ENCODE measurements at places on chromosomes 4 and X. TPM values are rescaled to one million over a fixed set of nuclear protein-coding genes. Genes with fewer than 3 reads are reported as not detected.

Gene IQSEC2
- not detected for total RNA-seq

Gene ZNF630
- 1.6 TPM for total RNA-seq

Gene PF4V1
- not detected for total RNA-seq

Gene UGT2A1
- total RNA-seq = not detected

Gene GLUD2
- total RNA-seq = 0.87 TPM

GRCh38 chr4:87209696-87210095 lies 10.7 kb downstream of the KLHL8 start:
- H3K4me3 ChIP-seq = peak overlapping the region; percentile 42
- peak; percentile 52 for DNase-seq
- H3K27ac ChIP-seq = peak overlapping the region; percentile 46
- H3K27me3 ChIP-seq = no peaks in the 10 kb centered on the region
- peaks cover 13% of the 10 kb centered on the region for H3K36me3 ChIP-seq
- H3K4me1 ChIP-seq = peaks cover 13% of the 10 kb centered on the region

GRCh38 chr4:41322617-41323016 lies 65.9 kb downstream of the UCHL1 start:
- no peaks in the 10 kb centered on the region for H3K4me1 ChIP-seq
- no peak for DNase-seq
- H3K4me3 ChIP-seq = no peak overlapping the region
- H3K27ac ChIP-seq = no peak overlapping the region
- H3K27me3 ChIP-seq = no peaks in the 10 kb centered on the region

DNA sequence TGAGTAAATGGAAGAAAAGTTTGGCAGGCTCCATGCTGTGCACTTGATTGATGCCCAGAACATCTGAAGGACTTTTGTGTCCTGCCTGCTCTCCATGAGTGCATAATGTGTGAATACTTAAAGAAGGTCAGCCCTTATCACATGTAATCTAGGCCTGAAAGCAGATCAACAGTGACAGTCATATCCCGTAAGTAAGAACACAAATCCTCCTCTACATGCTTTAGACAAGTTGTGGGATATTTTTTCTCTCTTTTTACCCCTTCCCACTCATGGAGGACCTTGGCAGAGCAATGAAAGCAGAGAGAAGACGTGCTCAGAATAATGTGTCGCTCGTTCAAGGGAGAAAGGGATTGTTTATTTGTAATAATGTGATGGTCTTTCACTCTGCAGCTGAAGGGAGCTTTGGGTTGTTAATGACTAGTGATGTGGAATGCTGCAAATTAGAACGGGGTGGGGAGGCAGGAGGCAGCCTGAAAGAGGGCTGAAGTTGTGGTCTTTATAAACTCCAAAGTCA lies 286.6 kb downstream of the BMPR1B start:
- no peak overlapping the region for H3K4me3 ChIP-seq
- no peaks in the 10 kb centered on the region for H3K27me3 ChIP-seq
- H3K27ac ChIP-seq = no peak overlapping the region
- DNase-seq = no peak

DNA sequence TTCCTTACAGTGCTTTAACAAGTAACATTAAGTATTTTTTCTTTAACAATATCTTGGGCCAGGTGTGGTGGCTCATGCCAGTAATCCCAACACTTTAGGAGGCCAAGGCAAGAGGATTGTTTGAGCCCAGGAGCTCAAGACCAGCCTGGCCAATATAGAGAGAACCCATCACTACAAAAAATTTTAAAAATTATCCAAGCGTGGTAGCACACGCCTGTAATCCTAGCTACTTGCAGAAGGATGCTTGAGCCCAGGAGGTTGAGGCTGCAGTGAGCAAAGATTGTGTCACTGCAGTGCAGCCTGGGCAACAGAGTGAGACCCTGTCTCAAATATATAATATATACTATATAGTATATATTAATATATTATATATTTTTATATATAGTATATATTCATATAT lies 162.2 kb downstream of the ZNF674 start:
- no peak overlapping the region for H3K4me3 ChIP-seq
- DNase-seq = no peak
- no peaks in the 10 kb centered on the region for H3K36me3 ChIP-seq
- no peak overlapping the region for H3K27ac ChIP-seq
- peaks cover 6% of the 10 kb centered on the region for H3K27me3 ChIP-seq
- no peaks in the 10 kb centered on the region for H3K4me1 ChIP-seq

DNA sequence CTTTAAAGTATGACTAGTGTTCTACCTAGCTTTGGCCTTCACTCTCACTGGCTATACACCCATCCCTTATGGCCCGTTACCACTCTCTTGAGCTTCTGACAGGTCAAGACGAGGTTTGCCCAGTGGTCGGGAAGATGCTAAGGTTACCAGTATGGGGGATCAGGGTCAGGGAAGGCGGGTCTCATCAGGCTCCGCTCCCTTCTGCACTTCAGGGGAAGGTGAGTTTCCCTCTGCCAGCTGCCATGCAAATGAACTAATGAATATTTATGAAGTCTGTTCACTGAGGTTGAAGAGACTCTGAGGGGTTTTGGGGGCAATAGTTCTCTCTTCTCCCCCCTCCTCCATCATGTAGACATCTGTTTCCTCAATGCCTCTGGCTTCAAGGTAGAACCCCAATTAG lies 6.6 kb downstream of the EFNB1 start:
- H3K4me3 ChIP-seq = no peak overlapping the region
- peaks cover 5% of the 10 kb centered on the region for H3K27me3 ChIP-seq
- H3K27ac ChIP-seq = no peak overlapping the region
- peaks cover 10% of the 10 kb centered on the region for H3K4me1 ChIP-seq
- H3K36me3 ChIP-seq = no peaks in the 10 kb centered on the region

DNA sequence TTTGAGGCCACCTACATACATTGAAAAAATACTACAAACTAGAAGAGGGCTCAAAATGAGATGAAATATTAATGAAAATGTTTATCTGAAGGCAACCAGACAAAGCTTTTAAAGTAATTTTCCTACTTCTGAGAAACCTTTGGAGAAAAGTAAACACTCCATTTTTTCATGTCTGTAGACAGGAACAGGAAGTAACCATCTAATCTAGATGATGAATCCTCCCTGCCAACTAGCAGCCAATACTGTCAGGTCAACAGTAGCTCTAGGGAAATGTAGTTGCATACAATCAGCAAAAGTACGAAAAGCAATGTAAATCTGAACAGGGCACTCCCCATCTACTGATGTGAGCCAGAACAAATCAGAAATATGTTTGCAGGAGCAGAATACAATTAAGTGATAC lies 49.0 kb downstream of the AMMECR1 start:
- H3K27me3 ChIP-seq = no peaks in the 10 kb centered on the region
- no peak overlapping the region for H3K27ac ChIP-seq
- H3K4me3 ChIP-seq = no peak overlapping the region
- peaks cover 22% of the 10 kb centered on the region for H3K4me1 ChIP-seq
- peaks cover 2% of the 10 kb centered on the region for H3K36me3 ChIP-seq

DNA sequence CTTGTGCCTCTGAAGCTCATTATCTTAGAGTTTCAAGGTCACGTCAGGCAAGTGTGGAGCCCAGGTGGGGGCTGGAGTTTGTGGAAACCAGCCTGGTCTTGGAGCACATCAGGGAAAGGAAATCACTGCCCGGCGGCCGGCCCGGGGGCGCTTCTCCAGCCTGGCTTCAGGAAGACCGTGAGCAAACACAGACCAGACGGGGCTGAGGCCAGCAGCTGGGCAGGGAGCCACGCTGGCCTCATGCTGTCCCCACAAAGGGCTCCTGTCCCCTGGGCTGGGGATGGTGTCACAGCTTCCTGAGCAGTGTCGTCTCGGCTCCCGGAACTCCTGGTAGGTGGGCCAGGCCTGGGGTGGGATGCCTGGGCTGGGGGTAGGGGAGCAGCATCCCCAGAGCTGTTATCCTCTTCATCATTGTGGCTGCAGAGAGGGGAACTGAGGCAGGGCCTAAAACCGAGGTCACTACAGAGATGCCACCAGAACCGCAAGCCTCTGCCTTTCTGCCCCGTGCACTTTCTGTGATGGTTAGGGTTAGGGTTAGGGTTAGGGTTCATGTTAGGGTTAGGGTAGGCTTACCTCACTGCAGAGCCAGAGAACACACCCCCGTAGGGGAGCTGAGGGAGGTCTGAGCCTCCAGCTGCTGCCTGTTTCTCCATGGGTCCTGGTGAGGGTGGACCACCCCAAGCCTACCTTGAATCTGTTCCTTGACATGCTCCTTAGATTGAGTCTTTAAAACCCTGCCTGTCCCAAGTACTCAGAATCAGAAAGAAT lies 77.5 kb downstream of the HTRA3 start:
- no peaks in the 10 kb centered on the region for H3K4me1 ChIP-seq
- no peaks in the 10 kb centered on the region for H3K36me3 ChIP-seq
- no peak overlapping the region for H3K4me3 ChIP-seq
- no peaks in the 10 kb centered on the region for H3K27me3 ChIP-seq
- DNase-seq = no peak
- H3K27ac ChIP-seq = no peak overlapping the region

DNA sequence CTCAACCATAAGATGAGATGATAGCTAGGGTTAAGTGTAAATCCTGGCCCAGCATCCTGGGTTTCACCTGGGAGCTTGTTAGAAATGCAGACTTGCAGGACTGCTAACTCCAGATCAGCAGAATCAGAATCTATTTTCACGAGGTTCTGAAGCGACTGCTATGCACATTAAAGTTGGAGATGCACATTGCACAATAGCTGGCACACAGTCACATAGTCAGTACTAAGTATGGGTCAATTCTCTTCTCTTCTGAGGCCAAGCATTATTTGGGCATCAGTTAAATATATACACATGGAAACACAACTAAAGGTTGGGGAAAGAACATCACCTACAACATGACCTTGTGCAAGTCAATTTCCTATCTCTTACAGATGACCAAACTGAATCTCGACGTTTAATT lies 155.1 kb upstream of the FGF13 start:
- DNase-seq = no peak
- H3K36me3 ChIP-seq = no peaks in the 10 kb centered on the region
- no peaks in the 10 kb centered on the region for H3K27me3 ChIP-seq
- H3K4me1 ChIP-seq = no peaks in the 10 kb centered on the region
- no peak overlapping the region for H3K27ac ChIP-seq
- H3K4me3 ChIP-seq = no peak overlapping the region

GRCh38 chr4:146294776-146295175 lies 80.4 kb downstream of the REELD1 start:
- no peak for DNase-seq
- H3K4me3 ChIP-seq = no peak overlapping the region
- peaks cover 7% of the 10 kb centered on the region for H3K36me3 ChIP-seq
- H3K4me1 ChIP-seq = no peaks in the 10 kb centered on the region
- no peaks in the 10 kb centered on the region for H3K27me3 ChIP-seq
- no peak overlapping the region for H3K27ac ChIP-seq

- H3K36me3 ChIP-seq = no peaks in the 10 kb centered on the region
- H3K4me3 ChIP-seq = no peak overlapping the region
- H3K27me3 ChIP-seq = no peaks in the 10 kb centered on the region
- DNase-seq = no peak
- no peaks in the 10 kb centered on the region for H3K4me1 ChIP-seq
Measured at GRCh38 chr4:3404546-3404945, 37.2 kb upstream of the HGFAC start.

GRCh38 chr4:30295652-30296051 lies 424.5 kb upstream of the PCDH7 start:
- H3K27me3 ChIP-seq = no peaks in the 10 kb centered on the region
- no peaks in the 10 kb centered on the region for H3K4me1 ChIP-seq
- H3K4me3 ChIP-seq = no peak overlapping the region

DNA sequence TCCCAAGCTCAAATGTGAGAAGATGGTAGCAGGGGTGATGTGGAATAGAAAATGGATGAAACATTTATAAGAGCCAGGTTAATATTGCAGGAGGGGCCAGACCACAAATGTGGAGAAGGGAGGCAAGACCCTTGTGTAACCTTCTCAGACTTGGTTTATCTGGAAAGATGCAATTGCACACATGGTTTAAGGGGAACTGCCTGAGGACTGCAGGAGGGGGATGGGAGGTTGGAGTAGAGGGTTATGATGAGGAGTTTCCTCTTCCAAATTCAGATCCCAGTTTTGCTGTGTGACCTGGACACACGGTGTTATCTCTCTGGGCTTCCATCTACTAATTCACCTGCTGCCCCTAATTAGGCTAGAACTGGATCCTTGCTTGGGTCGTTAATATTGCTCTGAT lies 46.1 kb downstream of the RAB40AL start:
- no peaks in the 10 kb centered on the region for H3K36me3 ChIP-seq
- no peak overlapping the region for H3K27ac ChIP-seq
- no peak for DNase-seq
- H3K4me3 ChIP-seq = no peak overlapping the region
- no peaks in the 10 kb centered on the region for H3K27me3 ChIP-seq
- H3K4me1 ChIP-seq = no peaks in the 10 kb centered on the region

DNA sequence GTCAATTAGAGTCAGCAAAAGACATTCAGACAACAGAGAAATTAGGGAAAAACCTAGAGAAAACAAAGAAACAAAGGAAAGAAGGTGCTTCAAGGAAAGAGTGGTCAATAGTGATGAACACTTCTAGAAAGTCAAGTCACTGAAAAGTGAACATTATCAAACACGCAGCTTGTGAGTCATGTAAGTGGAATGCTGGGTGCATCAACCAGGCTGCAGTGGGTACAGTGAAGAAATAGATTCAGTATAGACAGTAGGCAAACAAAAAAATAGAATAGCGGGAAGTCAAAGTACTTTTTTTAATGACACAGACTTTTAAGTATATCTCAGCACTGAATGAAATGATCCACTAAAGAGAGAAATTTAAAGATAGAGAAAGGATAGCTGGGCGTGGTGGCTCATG lies 245.8 kb downstream of the ARHGAP24 start:
- no peaks in the 10 kb centered on the region for H3K4me1 ChIP-seq
- H3K27me3 ChIP-seq = no peaks in the 10 kb centered on the region
- no peaks in the 10 kb centered on the region for H3K36me3 ChIP-seq
- no peak for DNase-seq
- no peak overlapping the region for H3K4me3 ChIP-seq
- H3K27ac ChIP-seq = no peak overlapping the region

GRCh38 chr4:7301846-7302630 lies 109.7 kb downstream of the SORCS2 start:
- no peak for DNase-seq
- H3K4me3 ChIP-seq = no peak overlapping the region
- no peaks in the 10 kb centered on the region for H3K36me3 ChIP-seq
- no peaks in the 10 kb centered on the region for H3K4me1 ChIP-seq
- peaks cover 6% of the 10 kb centered on the region for H3K27me3 ChIP-seq
- no peak overlapping the region for H3K27ac ChIP-seq

GRCh38 chrX:119573840-119574393 lies 446 bp upstream of the UBE2A start:
- peaks cover 12% of the 10 kb centered on the region for H3K36me3 ChIP-seq
- peak overlapping the region; percentile 78 for H3K4me3 ChIP-seq
- peaks cover 29% of the 10 kb centered on the region for H3K4me1 ChIP-seq
- no peaks in the 10 kb centered on the region for H3K27me3 ChIP-seq
- DNase-seq = no peak

- no peaks in the 10 kb centered on the region for H3K4me1 ChIP-seq
- no peaks in the 10 kb centered on the region for H3K27me3 ChIP-seq
- H3K27ac ChIP-seq = no peak overlapping the region
- H3K36me3 ChIP-seq = no peaks in the 10 kb centered on the region
- H3K4me3 ChIP-seq = no peak overlapping the region
- DNase-seq = no peak
Measured at GRCh38 chrX:31872007-31872406, 800.2 kb upstream of the FTHL17 start.

- DNase-seq = no peak
- H3K27me3 ChIP-seq = peaks cover 27% of the 10 kb centered on the region
- no peak overlapping the region for H3K27ac ChIP-seq
- H3K36me3 ChIP-seq = no peaks in the 10 kb centered on the region
Measured at GRCh38 chrX:6227453-6227835, 1.2 kb downstream of the NLGN4X start.

Data from activated CD8-positive, alpha-beta T cell treated with anti-CD3 and anti-CD28 coated beads, Interleukin-2, amount 10 ng/mL, durations not matched to agents 7 days and 5 days (primary cell).